AG09319 (cell line): ENCODE measurements at places on chromosomes 2 and 18.
A peak's percentile ranks its signal among the peaks of the same experiment; 100 is the strongest.

- DNase-seq, result no peak
Measured at GRCh38 chr18:14747513-14748474, at the start of gene ANKRD30B. Gene ANKRD30B, plus strand, starts transcription at chr18:14748172. Its CDS starts 248 bp downstream, at chr18:14748420.

- DNase-seq, result no peak
Measured at GRCh38 chr2:85427300-85427835, 8.9 kb downstream of the SH2D6 start.

DNA sequence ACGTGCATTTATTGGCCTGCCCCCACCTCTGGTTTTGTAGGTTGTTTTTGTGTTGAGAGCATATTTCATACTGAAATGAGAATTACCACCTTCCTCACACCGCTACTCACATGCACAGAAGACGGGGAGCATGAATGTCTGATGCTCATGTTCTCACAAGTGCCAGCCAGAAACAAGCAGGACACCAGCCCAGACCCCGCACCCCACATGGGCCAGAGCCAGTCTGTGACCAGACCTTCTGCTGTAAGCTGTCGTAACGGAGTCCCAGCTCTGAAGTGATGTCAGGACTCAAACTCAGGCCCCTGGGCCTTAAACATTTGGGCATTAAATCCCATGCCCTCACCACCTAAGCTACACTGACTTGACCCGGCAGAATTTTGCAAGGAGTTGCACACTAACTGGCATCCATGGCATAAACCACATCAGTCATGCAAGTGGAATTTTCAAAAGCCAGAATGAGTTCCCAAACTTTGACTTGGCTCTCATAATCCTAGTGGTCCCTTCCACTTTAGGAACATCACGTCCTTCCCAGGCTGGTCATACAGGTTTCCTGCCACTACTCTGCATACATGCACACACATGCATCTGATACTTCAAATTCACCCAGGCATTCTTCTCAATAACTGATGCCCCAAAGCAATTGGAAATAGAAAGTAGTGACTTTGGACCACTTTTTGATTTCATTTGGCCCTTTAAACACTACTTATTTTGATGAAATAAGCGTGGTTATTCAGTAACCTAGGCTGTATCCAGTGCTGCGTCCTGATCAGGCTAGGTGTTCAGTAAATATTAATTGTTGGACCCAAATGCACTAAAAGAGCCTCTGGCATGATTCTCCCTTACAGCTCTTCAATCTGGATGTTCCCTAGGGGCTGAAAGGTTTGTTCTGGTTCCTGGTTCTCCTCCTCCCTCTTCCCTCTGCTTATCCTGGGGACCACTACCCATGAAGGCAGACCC lies 223.1 kb upstream of the ID2 start:
- no peak for DNase-seq

DNA sequence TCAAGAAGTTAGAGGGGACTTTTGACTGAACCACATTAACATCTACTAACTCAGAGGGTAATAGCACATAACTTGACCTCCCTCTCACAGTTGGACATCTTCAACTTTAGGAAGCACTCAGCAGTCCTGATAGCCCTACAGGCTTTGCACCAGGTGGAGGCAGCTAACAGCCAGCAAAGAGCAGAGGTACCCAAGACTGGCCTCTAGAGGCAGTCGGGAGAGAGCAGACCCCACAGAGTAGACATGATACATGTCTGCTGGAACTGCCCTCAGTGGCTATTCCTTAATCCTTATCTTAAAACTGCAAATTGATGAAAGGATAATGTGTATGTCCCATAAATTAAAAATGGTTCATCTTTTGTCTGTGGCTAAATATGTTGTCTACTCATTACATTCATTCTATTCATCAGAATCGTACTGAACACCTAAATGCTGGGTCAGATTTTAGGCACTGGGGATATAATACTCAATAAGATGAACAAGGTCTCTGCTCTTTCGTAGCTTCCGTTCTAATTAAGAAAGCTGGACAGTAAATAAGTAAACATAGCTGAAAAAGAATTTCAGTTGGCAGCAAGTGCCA lies 49.8 kb downstream of the CAB39 start:
- no peak for DNase-seq

- no peak for DNase-seq
Measured at GRCh38 chr2:7847321-7847720, 834.5 kb upstream of the ID2 start.

GRCh38 chr2:201974171-201975100 lies 59.2 kb upstream of the FZD7 start:
- no peak for DNase-seq

- no peak for DNase-seq
Measured at GRCh38 chr2:128817171-128817570, 498.5 kb upstream of the HS6ST1 start.

DNA sequence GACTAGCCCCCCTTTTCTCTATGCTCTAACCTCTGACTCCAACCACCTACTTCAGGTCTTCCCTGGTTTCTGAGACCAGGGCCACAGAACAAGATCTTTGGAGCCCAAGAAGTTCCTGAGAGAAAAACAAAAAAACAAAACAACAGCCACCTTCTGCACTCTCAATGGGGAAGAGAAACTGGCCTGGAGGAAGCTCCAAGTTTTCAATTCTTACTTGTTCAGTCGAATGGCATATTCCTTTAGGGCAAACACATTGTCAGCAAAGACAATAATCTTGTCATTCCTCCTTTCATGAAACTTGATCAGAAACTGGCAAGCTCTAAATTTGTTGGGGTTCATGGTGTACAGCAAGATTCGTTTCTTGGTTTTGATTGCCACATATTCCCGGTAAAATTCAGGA lies 15.0 kb downstream of the ERCC3 start:
- no peak for DNase-seq

DNA sequence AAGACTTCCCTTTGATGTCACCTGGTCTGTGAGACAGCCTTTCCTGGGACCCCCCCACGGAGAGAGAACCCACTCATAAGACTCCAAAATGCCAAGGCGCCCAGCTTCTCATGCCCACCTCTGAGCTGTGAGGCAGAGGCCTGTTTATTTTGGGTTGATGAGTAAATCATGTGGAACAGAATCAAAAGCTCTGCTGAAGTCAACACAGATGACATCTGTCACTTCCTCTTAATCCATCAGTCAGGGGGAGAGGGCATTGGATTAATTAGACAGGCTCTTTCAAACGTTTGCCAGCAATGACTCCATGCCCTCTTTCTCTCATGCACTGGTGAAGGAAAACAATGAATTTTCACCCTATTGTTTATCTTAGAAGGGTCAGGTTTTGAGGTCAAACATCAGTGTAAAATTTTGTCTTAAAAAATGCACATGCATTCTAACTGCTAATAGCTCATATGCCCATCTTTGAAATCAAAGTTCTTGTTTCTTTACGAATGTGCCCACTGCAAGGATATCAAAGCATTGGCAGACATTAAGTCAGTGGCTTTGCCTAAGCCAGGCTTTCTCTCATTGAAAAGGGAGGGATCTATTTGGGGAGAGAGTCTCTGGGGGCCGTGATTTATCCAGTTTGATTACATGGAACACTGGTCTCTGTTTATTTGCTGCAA lies 184.1 kb downstream of the ACKR3 start:
- no peak for DNase-seq

- DNase-seq, result no peak
Measured at GRCh38 chr18:63182310-63182772, 137.2 kb downstream of the BCL2 start.

DNA sequence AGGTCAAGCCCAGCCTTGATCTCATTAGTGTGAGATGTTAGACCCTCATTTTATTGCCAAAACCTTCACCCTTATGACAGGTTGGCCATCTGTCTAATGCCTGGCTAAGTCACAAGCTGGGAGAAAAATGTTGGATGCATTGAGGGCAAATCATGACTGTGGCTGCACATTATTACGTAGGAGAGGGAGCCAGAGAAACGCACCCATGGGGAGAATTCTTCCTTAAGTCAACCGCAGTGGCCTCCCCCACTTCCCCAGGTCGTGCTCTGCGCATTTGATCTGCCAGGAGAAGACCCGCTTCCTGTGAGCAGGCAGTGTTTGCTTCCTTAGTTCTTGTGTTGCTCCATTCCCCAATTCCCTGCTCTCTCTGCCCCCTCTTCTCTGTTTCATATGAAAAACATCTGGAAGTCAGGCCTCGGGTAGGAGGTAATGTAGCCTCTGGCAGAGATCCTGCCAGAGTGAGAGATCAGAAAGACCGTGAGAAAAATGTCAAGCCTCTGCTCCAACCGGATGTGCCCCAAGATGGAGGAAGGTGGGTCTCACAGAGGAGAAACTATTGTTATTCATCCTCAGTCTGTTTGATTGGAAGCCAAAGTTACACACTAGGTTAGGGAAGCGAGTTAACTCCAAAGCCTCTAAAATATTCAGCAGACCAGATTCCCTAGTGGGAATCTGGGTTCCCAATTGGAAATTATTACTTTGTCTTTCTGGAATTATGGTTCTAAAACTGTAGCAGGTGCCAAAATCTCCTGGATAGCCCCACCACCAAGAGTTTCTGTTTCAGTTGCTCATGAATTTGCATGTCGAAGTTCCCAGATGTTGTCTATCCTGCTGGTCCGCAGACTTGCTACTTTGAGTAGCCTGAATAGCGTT lies 144.3 kb upstream of the PELI1 start:
- peak; percentile 68 for DNase-seq

- DNase-seq, result no peak
Measured at GRCh38 chr2:166773308-166773949, 114.9 kb upstream of the XIRP2 start.

- no peak for DNase-seq
Measured at GRCh38 chr2:226189061-226189460, 610.6 kb downstream of the IRS1 start.

DNA sequence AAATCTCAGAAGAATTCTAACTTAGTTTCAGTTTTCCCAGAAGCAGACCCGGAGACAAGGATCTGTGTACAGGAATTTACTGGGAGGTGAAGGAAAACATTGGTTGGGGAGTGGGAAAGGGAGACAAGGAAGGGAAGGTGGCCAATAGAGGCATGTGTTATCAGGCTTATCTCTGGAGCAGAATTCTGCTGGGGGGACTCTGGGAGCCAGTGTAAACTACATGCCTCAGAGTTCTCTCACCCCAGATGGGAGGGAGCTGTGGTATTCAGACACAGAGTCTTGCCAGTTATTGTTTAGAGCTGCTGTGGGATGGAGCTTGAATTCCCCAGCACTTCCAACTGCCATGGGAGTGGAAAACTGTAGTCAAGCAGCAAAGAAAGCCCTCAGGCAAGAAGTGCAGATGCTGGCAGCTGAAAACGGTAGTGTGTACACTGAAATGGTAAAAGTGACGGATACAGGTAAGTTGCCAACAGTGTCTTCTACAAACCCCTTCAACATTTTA lies 19.0 kb downstream of the DNPEP start:
- peak; percentile 71 for DNase-seq

DNA sequence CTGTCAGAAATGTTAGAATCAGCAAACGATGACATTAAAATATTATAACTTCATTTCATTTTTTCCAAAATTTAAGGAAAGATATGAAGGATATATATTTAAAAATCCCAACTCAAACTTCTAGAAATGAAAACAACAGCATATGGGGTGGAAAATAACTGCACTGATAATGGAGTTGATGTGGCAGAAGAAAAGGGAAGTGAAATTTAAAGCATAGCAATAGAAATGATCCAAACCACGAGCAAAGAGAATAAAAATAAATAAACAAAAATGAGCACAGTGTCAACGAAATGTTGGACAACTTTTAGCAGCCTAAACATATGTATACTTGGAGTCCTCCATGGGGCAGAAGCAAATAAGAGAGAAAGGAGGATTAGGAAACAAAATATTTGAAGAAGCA lies 280.2 kb downstream of the KCNJ3 start:
- no peak for DNase-seq

GRCh38 chr2:20672201-20672951 lies 5.4 kb downstream of the GDF7 start:
- no peak for DNase-seq

DNA sequence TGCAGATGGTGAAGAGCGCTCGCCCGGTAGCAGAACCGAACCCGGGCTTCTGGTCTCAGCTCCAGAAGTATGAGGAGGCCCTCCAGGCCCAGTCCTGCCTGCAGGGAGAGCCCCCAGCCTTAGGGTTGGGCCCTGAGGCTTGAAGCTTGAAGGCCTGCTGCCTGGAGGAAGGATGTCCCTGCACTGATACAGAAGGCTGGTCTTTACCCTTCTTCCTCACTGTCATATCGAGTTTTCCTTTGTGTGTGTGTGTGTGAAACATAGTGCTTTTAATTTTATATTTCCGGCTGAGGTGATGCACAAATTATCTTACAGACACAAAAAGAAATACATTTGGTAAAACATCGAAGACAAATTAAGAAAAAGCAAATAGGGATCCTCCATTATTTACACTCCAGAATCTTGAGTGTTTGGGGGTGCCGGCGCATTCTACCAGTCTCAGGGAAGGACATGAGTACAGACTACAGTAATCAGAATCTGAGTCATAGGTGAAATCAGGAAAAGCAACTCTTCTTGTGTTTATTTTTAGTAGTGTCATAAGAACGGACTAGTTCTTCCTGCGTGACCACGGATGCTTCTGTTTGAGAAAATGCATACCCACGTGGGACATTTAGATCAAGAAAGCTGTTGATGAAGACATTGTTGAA lies 1.3 kb downstream of the DUSP28 start:
- DNase-seq, result no peak

DNA sequence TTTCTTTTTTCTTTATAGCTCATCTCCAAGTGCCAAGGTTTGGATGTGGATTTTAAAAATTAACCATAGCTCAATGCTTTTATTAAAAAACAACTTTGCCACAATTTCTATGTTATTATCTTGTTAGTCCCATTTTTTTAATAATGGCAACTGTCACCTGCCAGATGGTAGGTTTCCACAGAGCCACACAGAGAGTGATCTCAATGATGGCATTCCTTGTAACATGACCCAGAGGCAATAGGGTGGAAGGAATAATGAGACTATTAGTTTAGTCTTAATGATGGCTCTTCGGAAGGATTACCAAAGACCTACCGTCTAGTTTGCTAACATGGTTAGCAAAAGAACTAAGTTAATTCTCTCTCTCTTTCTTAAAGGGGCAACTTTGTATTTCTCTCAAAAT lies 64.0 kb downstream of the REL start:
- DNase-seq, result no peak

- DNase-seq, result no peak
Measured at GRCh38 chr18:41933778-41934177, 21.3 kb upstream of the PIK3C3 start.

DNA sequence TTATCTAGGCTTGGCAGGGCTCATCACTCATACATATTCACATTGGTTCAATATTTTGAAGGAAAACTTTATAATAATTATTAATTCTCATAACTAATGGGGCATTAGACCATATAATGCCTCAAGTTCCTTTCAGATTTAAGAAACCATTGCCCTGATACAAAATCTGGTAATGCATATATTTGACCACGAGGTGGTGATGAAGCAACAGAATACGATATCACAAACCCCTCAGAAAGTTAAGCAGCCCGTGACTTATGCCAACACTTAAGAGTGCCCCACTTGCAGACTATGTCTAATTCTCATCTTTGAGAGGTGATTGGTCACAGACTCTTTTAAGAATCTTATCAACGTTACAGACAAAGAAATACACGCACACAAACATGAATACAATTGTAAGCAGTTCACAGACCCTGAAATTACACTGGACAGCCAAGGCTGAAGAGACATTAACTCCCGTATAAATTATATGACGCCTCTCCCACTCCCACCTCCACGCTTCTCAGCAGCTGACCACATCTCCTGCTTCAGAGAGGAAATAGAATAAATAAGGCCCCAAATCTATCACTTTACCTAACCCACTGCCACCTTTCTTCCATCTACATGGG lies 20.7 kb upstream of the DNAH6 start:
- peak; percentile 34 for DNase-seq
